ENCODE measurements at places on chromosomes 3 and 15.

DNA sequence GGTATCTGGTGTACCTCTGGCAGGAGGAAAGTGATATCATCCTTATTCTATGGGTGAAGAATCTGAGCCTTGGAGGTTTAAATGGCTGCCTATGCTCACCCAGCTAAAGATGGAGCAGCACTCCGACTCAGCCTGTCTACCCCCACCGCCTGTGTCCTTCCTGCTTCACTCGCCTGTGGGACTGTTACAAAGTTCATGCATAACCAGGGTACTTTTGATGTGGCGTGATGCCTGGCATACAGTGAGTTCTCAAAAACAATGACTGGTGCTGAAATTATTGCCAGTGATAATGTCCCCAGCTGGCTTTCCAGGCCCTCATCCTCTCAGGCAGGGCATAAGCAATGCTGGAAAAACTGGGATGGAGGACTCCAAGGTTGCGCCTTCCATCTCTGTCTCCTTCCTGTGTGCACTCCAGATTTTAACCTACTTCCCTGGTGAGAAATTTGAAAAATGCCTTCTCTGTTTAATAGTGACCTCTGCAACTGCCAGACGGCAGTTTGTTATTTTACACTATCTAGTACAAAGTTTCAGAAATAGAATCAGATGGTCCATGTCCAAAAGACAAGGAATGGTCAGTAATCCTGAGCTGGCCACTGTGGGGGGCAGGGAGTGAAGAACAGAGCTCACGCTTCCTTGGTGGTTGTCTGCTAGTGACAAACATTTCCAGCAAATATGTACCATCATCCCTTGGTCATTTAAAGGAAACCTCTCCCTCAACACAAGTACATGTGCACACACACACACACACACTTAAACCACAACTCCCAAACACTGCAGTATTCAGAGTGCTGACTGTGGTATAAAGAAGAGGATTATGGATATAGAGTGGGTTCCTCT is 86.5 kb upstream of the NMNAT3 start:
- peak; percentile 35 for DNase-seq

DNA sequence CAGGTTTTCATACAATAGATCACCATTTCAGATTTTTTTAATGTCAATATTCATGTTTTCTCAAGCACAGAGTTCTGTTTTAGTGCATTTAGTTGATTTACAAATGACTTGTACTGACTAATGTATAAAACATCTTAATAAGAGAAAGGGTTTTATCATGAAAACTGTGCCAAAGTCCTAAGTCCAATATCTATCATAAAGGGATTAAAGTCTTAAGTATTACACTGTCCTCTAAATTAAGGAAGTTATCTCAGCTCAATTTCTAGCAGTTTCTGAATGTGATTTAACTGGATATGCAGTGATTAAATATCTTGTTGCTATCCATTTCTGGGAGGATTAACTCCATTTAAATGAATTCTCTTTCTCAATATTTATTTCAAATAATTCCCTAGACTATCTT is 381.1 kb upstream of the CNTN4 start:
- DNase-seq: no peak

DNA sequence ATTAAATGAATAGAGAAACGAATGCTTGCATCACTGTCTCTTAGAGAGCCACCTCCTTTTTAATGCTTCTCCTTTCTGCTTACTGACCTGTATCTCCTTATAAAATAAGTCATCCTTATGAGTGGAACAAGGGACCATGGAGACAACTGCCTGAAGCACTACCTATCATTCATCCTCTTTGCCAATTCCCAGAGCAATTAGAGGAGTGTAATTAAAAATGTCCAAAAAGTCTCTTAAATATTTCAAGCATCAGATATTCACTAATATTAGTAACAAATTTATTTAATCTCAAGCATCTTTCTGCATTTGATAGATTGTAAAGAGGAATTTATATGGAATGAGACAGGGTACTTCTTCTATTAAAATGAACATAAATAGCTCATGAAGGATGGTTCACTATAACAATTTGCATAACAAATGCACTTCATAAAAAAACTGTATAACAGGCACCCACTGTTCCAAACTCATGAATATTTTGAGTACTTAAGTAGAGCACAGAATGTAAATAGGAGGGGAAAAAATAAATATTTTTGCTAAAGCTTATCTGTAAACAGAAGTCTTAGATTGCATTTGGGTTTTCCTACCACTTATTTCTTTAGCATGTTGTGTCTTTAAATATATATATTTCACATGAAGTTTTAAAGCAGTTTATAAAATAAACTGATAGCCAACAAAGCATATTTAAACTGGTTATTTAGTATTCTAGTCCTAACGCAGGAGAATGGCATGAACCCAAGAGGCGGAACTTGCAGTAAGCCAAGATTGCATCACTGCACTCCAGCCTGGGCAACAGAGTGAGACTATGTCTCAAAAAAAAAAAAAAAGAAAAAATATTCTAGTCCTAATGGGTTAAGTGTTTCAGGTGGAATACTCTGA is 269.3 kb downstream of the TBL1XR1 start:
- DNase-seq: no peak

- peak; percentile 49 for DNase-seq
Observed at GRCh38 chr15:48717458-48717857, 71.9 kb upstream of the FBN1 start.

GRCh38 chr3:20218215-20218614 is 32.2 kb upstream of the SGO1 start:
- no peak for DNase-seq

- peak; percentile 1 for DNase-seq
Observed at GRCh38 chr3:117355566-117355965, 646.0 kb downstream of the TUSC7 start.

DNA sequence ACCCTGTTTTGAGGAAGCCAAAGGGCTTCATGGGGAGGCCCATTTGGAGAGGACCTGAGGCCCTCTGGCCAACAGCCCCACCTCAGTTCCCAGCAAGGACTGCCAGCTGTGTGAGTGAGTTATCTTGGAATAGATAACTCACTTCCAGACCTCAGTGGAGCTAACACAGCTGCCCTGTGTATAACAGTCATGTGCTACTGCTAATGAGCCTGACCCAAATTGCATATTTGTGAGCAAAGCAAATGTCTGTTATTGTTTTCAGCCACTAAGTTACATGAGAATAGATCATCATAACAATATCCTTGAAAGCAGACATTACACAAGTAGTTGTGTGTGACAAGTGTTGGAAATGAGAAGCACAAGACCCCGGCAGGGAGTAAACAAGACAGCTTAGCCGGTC is 355.8 kb downstream of the MCTP2 start:
- DNase-seq: no peak

- no peak for DNase-seq
Observed at GRCh38 chr3:43400781-43401730, 114.7 kb downstream of the SNRK start.

DNA sequence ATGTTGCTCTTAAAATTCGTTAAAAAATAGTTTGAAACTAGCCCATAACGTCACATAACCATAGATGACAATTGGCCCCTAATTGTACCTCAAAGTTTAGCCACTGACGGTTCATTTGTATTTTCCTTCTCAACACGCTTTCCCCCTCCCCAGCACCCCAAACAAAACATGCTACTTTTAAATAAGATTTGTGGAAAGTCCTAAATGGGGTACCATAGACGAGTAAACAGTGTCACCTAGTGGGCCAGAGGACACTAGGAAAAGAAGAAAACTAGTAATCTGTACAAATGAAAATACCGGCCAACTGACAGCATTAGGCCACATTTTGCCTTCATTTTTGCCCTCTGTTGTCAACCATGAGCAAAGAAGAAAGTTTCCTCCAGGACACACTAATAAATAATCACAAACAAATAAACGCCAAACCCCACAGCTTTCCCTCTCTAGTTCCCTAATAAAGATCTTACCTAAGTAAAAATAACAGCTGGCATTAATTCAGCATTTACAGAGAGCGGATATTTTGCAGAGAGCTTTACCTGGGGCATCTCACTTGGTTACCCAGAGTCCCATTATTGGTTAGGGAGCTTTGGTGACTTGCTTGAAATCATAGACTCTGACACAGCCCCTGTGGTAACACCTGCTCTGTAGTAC is 175.1 kb upstream of the ATP11B start:
- DNase-seq: no peak

- no peak for DNase-seq
Observed at GRCh38 chr3:25144430-25144829, 283.6 kb upstream of the RARB start.

- DNase-seq: no peak
Observed at GRCh38 chr15:56366211-56366610, 985 bp downstream of the TEX9 start.

DNA sequence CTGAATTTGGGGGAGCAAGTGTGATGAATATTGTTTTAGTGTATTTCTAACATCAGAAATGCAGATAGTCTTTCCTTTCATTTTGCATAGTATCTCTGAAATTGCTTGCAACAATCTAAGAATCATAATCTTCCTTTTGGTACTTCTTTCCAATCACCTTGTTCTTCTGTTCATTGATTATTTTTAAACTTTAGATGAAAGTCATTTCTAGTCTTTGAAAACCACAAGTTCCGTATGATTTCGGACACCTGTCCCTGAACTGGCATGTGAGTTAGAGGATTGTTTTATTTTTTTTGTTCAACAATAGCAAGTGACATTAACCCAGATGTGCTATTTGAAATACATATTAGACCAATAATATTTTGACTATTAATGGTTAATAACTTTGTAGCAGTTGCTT is 329.7 kb downstream of the UNC13C start:
- DNase-seq: no peak

DNA sequence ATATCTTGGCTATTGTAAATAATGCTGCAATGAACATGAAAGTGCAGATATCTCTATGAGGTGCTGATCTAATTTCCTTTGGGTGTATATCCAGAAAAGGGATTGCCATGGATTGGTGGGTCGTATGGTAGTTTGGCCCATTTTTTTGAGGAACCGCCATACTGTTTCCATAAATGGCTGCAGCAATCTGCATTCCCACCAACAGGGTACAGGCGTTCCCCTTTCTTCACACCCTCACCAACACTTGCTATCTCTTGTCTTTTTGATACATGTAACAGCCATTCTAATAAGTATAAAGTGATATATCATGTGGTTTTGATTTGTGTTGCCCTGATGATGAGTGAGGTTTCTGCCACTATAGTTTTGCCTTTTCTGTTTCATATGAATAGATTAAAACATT is 146.7 kb downstream of the NR2F2 start:
- DNase-seq: no peak

GRCh38 chr3:188077160-188077799 is 76.7 kb upstream of the LPP start:
- peak; percentile 51 for DNase-seq

GRCh38 chr3:165635791-165636683 is 201.2 kb downstream of the BCHE start:
- DNase-seq: no peak

DNA sequence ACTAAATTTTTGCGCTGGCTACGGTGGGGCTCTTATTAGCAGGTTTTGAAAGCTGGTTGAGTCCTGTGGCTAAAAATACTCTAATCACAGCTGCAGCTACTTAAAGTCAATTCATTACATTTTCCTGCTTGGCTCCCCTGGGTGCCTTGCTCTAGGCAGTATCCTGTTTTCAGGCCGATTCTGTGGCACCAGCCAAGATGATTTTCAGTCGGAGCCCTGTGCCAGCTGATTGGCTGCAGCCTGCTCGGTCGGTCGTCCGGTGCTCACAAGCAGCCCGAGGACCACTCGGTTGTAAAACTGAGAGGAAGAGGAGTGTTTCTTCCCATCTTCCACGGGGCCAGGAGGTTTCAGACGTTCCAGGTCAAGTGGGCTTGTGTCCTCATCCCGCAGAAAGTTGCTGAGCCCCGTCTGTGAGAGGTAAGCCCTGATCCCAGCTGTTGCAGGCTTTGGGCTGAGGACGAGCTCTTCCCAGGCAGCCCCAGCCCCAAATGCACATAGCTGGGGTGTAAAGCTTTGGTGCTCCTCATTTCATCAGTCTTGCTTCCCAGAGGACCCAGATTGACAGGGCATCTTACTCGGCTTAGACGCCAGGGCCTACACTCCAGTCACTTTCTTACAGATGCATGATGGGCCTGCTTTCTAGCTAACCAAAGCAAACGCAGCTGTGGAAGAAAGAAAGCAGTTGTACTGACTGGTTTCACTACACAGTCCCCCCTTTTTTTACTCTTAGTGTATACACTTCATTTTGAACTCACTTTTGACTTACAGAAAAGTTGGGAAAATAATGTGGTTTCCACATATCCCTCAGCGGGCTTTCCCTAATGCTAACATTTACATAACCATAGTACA is 15.9 kb downstream of the LYSMD4 start:
- peak; percentile 43 for DNase-seq

GRCh38 chr3:59046839-59047238 is 3.0 kb downstream of the CFAP20DC start:
- DNase-seq: no peak

- DNase-seq: no peak
Observed at GRCh38 chr15:93831641-93832040, 399.7 kb upstream of the MCTP2 start.

DNA sequence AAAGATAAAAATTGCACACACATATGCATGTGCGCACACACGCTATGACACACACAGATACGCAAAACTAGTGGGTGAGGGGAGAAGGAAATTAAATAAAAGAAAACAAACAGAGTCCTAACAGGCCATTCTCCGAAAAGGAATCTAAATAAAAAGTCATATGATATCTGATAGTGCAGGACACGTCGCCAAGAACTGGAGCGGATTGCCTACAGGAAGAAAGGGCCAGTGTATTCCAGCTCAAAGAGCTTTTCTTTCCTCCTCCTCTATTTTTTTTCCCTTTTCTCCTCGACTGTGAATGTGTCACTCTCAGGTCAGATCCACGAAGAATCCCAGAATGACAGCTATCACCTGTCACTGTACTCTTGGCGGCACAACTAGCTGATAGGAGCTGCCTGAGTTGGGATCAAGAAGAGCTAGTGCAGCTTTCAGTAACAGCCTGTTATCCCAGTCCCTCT is 157.8 kb downstream of the TIGIT start:
- DNase-seq: peak; percentile 68

GRCh38 chr3:70744536-70744935 is 432.1 kb upstream of the MDFIC2 start:
- DNase-seq: no peak

GRCh38 chr3:139180489-139180888 is 135.8 kb upstream of the PRR23C start:
- no peak for DNase-seq

DNA sequence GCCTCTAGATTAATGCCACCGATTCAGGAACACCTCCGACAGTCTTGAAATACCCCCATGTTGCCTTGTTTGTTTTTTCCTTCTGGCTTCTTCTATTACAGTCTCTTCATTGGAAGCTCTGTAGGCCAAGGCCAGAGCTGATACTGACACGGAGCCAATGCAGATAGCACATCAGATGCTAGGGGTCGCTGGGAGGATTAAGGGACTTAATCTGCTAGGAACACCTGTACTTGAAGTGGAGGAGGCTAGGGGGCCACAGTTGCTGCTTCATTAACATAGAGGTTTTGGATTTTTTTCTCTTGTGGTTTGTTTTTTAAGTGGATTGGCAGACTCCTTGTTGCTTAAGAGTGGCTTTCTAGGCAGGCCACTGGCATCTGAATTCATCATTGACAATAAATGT is 49.6 kb downstream of the PARP14 start:
- DNase-seq: no peak

- DNase-seq: no peak
Observed at GRCh38 chr3:69162308-69162980, 40.0 kb upstream of the LMOD3 start.

- no peak for DNase-seq
Observed at GRCh38 chr3:44906997-44907396, 32.6 kb downstream of the TGM4 start.

GRCh38 chr3:89954137-89954536 is 846.7 kb downstream of the EPHA3 start:
- no peak for DNase-seq

GRCh38 chr3:155018621-155019330 is 61.3 kb upstream of the MME start:
- DNase-seq: no peak

GRCh38 chr3:32778389-32778788 is 39.4 kb upstream of the TRIM71 start:
- no peak for DNase-seq
